ENCODE measurements at places on chromosomes 3 and 15.

GRCh38 chr3:58487140-58487886, 4.6 kb upstream of the KCTD6 start:
- no peak for DNase-seq

DNA sequence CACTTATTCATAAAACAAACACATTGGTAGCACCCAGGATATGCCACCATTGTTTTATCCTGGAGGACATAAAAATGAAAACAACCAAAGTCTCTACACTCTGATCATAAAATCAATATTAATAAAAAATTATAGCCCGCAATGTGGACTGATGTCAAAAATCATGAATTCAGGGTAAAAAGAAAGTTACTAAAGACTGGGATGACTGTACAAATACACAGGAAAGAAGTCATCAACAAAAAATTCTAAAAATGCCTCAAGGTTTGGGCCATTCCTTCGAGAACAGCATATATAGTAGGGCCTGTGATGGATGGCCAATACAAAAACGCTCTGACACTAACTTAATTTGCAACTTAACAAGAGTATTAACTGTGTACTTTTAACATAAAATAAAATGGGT, 76.8 kb downstream of the THBS1 start:
- DNase-seq, result no peak

GRCh38 chr15:68983961-68984481, 30.5 kb upstream of the NOX5 start:
- DNase-seq, result no peak

DNA sequence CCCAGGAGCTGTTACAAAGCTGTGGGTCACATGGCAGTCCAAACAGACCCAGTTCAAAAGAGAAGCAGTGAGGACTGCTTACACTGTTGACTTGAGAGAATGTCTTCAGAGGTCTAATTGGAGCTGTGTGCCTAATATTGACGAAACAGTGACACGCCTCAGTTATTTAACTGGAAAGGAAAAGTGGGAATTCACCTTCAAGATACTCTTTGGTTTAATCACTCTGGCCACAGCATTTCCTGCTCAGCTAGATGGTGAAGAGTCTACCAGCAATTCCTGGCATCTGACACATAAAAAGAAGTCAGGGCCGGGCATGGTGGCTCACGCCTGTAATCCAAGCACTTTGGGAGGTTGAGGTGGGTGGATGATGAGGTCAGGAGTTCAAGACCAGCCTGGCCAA, 326.4 kb downstream of the SV2B start:
- no peak for DNase-seq

DNA sequence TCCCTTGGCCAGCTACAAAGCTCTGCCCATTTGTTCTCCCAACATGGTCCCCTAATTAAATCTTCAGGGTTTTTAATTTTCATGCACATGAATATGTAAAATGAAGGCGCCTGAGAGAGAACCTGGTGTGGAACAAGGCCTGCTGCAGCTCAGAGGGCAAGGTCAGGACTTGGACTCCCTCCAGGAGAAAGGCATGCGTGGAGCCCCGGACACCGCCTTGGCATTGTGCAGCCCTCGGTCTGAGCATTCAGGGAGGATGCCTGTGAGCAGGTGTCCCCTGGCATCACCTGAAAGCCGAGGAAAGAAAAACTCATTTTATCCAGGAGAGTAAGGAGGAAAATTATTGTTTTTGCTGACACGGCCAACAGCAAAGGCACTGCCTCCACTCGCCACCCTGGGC, 33.8 kb upstream of the EPHB1 start:
- DNase-seq, result no peak

- DNase-seq, result no peak
Observed at GRCh38 chr3:111610612-111611054, 15.5 kb upstream of the ZBED2 start.

- no peak for DNase-seq
Observed at GRCh38 chr3:42014458-42014920, 52.6 kb upstream of the ULK4 start.

- DNase-seq, result no peak
Observed at GRCh38 chr3:52046186-52046901, 10.0 kb downstream of the DUSP7 start.

DNA sequence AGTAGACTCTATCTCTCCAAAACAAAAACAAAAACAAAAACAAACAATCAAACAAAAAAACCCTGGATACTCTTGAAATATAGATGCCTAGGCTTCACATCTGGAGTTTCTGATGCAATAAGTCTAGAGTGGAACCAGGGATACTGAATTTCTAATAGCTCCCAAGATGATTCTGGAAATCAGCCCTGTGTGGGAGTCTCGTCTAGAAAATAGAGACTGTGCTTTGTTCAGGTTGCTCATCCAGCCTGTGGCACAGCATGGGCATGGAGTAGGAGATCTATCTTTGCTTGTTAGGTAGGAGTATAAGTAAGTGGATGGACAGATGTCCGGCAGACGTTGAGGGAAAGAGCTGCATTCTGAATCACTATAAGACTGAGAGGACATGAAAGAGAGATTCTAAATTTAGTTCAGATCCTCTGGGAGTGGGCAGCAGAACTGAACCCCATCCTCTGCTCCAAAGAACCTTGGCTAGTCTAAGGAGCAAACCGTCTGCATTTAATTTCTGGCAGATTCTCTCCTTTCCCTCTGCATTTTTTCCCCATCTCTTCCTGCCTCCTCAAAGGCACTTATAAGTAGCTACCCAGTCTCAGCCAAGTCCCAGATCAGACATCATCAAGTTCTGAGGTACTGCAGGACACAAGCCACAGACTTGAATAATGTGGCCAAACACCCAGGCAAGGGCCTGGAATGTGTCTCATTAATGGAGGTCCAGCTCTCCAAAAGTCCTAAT, 92.6 kb upstream of the STRIT1 start:
- DNase-seq, result no peak

GRCh38 chr3:87732294-87732693, 326.5 kb downstream of the CGGBP1 start:
- no peak for DNase-seq

DNA sequence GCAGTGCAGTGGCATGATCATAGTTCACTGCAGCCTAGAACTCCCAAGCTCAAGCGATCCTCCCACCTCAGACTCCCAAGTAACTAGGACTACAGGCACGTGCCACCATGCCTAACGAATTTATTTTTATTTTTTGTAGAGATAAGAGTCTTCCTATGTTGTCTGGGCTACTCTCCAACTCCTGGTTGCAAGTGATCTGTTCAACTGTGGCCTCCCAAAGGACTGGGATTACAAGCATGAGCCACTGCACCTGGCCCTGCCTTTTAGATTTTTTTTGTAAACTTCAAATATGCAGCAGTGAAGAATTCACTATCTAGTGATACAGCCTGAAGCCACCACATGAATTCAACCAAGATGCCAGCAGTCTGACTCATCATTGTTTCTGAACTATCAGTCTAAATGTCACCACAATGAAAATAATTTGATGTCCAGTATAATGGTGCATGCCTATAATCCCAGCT, 32.7 kb downstream of the UBXN7 start:
- no peak for DNase-seq

DNA sequence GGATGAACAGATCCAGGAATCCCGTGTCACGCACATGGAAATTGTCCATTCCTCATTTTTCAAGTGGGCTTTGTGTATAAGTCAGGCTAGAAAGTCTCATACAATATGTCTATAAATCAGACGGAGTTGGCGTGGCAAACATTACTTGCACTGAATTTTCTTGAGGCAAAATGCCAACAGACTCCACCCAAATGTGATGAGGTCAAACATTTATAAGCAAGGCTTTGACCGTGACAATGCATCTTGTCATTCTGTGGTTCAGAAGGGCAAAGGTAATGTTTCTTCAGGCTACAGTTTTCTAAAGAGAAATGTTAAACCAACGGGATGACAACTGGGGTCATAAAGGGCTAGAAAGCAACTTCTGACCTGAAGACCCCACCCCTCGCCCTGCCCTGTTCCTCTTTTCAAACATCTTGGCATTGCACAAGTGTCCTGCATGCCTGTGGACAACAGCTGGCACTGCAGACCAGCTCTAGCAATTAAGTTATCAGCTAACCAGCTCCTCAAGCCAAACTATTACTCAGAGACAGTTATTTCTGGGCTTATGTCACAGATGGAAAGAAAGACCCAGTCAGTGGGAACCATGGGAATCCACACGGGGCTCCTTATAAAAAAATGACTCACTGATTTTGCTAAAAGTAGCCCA, 36.5 kb upstream of the SPTBN5 start:
- DNase-seq, result no peak

- DNase-seq, result no peak
Observed at GRCh38 chr15:43186003-43186353, 775 bp downstream of the CCNDBP1 start.

- DNase-seq, result no peak
Observed at GRCh38 chr15:64810497-64811326, 14.7 kb downstream of the PIF1 start.

- DNase-seq, result no peak
Observed at GRCh38 chr3:71391361-71391760, 192.2 kb downstream of the FOXP1 start.

- DNase-seq, result no peak
Observed at GRCh38 chr3:101938262-101938847, 89.0 kb downstream of the NFKBIZ start.

DNA sequence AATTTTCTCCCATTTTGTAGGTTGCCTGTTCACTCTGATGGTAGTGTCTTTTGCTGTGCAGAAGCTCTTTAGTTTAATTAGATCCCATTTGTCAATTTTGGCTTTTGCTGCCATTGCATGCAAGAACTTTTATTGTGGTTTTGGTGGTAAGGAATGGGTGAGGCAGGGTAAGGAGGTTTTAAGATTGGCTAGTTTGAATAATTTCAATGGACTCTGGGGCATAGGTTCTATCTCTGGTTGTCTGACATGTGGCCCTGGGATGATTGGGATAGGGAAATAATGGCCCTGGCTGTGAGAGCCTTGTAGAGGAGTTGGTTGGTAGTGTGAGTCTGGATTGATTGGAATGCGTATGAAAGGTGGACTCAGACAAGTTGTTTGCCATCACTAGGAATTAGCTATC, 38.0 kb downstream of the SEC22A start:
- DNase-seq, result no peak

DNA sequence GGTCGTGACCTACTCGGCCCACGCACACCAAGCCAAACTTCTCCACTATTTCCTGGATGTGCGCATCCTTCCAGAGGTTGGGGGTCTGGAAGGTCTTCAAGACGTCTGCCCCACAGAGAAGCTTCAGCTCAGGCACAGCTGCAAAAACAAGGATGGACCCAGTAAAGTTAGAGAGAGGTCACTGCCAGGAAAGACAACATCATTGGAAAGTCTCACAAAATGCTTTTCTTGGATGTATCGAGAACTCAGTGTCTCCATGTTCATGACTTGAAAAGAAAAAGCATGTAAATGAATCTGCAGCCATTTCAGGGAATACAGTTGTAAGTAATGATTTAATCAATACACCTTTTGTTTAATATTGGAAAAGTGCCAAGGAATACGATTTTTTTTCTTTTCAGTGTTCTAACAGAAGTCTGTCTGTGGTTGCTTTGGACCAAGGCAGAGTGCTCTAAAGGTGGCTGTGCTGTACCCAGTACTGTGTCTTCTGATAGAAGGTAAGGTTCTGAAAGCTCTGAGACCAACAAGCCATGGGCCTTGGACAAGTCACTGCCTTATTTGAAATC, 21.8 kb upstream of the RBP1 start:
- no peak for DNase-seq

DNA sequence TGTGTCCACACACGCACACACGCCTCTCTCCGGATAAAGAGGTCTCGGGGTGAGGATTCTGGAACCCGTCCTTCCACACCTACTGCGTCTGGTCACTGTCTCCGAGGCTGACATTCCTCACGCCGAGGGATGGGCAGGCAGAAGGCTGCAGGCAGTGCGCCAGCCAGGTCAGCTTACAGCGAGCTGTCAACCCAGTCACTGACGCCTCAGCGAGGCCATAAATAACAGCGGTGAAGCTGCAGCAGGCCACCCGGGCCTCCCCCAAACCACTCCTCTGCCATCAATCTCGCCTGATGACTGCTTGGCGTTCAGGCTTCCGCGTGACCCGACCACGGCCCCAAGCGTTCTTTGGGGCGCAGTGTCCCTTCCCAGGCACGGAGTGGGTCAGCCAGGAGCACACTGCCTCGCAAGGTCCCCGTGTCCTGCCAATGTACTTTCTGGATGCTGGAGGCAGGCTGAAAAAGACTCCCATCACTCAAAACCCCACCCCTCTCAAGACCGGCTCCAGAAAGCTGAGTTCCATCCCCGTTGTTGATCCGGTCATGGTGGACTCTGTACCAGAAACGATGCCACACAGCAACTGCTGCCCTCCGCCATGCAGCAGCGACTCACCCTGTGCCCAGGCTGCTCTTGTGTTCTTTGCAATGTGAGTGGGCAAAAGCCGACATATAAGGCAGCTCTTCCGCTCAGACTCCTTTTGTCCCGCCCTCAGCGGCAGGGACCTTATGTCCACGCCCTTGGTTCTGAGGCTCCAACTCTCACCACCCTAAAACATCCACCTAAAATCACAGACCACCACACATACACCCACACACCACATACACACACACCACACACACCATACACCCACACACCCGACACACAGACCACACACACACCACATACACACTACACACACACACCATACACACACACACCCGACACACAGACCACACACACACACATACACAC, 27.1 kb downstream of the CPN2 start:
- DNase-seq, result no peak

DNA sequence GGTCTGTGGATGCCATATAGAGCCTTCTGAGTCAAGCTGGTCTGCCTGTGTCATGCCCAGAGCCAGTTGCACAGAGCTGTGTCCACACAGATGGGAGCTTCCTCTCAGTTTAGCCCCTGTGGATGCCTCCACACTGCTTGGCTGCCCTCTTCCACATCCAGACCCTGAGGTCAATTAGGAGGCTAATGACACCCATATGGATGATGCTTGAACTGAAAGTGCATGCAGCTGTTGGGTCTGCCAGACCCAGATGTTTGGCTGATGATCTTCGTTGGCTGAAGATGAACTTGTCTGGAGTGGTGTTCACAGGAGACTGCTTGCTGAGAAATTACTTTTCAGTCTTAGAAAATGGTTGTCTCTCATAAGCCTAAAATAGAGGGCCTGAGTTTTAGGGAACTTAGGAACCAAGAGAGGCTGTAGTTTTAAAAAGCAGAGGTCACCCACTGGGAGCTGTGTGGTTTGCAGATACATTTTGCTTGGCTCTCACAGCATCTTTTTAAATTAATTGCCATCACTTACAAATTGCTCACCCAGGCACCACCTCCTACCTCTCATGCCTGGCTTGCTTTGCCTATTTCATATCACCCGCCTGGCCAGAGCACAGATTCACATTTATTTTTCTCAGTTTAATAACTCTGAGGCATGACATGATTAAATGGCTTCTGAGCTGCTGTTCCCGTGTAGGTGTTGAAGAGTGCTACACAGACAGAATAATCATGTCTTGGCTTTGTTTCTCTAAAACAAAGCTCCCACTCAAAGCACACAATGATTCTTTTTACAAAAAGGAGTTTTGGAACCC, 176.1 kb downstream of the MINAR1 start:
- DNase-seq, result no peak

GRCh38 chr3:194054016-194054415, 81.9 kb upstream of the HES1 start:
- no peak for DNase-seq

- DNase-seq, result no peak
Observed at GRCh38 chr3:150599611-150600297, 3.4 kb upstream of the SELENOT start.
